ENCODE measurements at places on chromosomes 7 and 10.
A peak's percentile ranks its signal among the peaks of the same experiment; 100 is the strongest.

GRCh38 chr10:103556383-103557007, 63.0 kb downstream of the NEURL1 start:
- no peak for DNase-seq

GRCh38 chr10:43794181-43794815, 145.6 kb upstream of the ZNF32 start:
- DNase-seq, result no peak

DNA sequence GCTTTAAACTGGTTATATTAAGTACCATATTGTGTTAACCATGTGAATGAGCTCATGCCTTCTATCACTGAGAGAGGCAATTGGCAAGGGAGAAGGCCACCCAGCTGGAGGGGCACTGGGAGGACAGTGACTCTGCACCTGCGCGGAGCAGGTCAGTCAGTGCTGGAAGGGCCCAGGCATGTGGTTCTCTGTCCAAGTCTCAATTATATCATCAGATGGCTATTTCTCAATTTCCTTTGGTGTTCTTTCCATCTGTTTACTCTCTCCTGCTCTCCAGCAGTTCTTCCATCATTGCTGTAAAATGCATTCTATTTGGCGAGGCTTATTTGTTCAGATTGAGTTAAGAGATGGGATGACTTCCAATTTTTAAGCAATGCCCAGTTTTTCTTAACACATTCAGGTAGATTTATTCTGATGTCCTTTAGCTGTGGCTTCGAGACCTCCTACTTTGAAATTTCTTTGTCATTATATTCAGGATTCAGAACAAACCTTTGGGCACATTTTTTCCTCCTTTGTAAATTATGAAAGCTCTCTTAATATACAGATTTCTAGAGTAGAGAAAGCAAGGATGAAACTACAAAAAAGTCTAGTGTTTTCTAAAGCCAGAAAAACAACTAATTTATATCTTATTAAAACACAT, 159.3 kb downstream of the BMPER start:
- no peak for DNase-seq

DNA sequence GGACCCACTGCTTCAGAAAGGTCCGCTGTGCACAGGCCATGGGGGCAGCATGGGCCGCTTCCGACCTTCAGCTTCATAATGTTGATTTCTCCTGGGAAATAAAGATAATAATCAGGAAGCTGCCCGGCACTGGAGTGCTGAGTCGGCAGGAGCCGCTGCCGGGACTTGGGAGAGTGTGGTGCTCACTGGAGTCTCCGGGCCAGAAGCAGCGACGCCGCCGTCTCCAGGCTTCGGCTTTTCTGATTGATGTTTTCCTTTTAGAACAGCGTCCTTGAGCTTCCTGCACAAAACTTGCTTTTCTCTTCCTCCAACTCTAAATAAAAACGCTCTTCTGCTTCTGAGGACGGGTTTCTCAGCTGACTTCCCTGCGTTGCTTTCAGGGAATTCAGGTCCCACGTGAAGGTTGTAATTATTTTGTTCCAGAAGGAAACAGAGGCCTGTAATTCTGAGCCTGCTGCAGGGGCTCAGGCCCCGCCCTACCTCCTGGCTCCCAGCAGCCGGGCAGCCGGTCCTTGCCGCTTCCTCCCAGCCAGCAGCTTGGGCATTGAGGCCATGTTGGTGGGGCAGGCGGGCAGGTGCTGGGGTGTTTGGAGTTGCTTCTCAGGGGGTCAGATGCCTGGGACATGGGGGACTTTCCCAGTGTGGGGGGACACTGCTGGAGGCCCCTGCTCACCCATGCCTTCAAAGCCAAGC, 14.7 kb downstream of the PWWP2B start:
- DNase-seq, result no peak

- DNase-seq, result no peak
These were observed 34.4 kb upstream of the CUL1 start for GRCh38 chr7:148664324-148664723.

- no peak for DNase-seq
These were observed 23.2 kb downstream of the PTEN start for GRCh38 chr10:87886635-87887034.

- DNase-seq, result no peak
These were observed 175.0 kb downstream of the CYP26A1 start for GRCh38 chr10:93248583-93249227.

DNA sequence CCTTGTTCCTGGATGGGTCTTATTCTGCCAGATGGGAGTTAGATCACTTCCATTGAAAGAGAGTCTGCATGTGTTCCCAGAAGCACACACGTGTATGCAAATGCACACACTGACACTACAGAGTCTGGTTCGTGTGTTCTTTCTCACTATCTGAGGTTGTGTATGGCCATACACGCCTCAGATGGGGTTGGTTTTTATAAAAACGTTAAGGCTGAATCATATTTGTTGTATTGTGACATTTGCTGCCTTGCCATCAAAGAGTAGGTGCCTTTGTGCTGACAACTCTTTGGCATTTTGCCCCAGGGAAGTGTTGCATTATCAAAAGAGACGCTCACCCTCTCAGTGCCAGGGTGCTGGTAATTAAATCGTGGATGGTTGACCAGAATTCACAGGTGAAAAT, 37.7 kb upstream of the HDAC9 start:
- DNase-seq, result no peak

DNA sequence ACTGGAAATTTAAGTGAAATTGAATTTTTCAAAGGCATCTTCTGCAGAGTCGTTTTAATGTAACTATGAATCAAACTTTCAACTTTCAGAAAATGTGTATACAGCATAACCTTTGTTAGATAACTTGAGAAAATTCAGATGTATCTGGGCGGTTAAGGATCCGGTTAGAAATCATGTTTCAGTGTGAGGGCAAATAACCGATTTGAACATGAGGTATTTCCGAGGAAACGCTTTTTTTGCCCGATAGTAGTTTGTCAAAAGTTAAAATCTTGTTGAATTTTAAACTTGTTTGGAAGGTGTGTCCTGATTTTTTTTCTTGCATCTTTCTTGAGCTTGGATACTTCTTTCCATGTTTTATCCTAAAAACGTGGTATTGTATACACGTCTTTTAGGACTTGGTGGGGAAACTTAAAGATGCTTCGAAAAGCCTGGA, 1.3 kb upstream of the BMI1 start:
- DNase-seq, result no peak

DNA sequence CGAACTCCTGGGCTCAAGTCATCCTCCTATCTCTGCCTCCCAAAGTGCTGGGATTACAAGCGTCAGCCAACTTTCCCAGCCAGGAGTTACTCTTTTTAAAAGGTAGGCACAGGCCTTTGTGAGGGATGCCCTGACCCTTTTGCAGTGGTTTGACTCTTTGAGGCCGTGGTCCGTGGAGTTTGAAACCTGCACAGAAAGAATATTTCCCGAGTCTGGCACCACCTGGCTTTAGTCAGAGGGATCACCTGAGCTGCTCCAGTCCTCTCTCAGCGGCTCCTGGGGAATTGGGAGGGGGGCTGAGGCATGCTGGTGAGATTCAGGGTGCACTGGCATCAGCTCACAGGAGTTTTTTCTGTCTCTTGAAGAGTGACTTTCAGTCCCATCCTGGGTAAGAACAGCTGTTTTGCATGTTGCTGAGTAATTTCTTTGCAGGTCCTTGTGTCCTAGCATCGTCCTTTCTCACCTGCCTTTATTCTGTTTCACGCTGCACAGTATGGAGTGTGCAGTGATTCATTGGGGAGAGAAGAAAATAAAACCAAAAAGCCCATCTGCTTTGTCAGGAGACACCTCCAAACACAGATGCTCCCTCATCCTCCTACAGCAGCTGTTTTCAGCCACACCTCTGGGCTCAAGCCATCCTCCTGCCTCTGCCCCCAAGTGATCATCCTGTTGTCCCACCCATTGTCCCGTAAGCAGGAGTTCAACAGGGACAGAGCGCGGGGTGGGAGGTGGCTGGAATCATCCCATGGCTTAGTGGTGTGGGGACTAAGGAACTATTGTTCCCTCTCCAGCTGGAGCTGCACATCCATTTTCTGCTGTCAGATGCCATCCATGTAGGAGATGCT, 284.7 kb downstream of the CAMK1D start:
- no peak for DNase-seq

DNA sequence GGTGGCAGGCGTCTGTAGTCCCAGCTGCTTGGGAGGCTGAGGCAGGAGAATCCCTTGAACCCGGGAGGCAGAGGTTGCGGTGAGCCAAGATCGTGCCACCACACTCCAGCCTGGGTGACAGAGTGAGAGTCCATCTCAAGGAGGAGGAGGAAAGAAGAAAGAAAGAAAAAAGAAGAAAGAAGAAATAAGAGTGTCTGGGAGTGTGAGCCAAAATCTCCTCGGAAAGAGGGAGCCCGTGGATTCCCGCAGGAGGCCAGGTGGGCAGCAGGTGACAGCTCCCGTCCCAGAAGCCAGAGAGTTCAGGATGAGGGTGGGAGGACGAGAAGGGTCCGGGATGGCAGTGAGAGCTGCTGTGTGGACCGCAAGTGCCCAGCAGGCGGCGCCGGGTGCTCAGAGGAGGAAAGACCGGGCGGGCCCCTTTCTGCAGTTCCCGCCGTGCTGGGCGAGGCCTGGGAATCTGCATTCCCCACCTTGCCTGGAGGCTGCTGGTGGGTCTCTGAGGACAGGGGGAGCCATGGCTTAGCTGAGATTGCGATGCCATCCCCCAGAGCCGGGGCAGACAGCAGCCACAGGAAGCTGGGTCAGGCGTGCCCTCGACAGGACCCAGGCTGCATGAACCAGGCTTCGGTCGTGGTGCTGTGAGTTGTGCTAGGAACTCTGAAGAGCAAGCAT, 17.1 kb upstream of the AMZ1 start:
- peak; percentile 41 for DNase-seq

DNA sequence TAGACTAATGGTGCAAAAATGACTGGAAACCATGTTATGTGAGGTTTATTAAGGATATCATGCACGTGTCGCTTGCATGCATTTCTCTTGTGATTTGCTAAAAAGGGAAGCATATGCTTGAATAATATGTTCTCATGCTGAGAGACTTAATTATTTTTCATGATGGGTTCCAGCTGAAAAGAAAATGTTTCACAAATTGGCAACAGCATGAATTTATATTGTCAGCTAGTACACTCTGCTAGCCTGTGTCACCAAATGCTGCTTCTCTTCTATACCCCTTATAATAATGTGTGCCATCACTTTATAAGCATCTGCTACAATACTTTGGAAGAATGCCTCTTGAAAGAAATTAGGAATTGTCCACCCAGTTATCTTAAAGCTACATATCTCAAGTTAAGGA, 63.0 kb downstream of the GNAI1 start:
- no peak for DNase-seq
